ENCODE measurements at places on chromosomes 6 and 20.

GRCh38 chr20:44494681-44495080 lies 19.0 kb downstream of the TTPAL start:
- DNase-seq, result no peak

GRCh38 chr6:124008988-124009765 lies 205.5 kb downstream of the NKAIN2 start:
- DNase-seq, result no peak

DNA sequence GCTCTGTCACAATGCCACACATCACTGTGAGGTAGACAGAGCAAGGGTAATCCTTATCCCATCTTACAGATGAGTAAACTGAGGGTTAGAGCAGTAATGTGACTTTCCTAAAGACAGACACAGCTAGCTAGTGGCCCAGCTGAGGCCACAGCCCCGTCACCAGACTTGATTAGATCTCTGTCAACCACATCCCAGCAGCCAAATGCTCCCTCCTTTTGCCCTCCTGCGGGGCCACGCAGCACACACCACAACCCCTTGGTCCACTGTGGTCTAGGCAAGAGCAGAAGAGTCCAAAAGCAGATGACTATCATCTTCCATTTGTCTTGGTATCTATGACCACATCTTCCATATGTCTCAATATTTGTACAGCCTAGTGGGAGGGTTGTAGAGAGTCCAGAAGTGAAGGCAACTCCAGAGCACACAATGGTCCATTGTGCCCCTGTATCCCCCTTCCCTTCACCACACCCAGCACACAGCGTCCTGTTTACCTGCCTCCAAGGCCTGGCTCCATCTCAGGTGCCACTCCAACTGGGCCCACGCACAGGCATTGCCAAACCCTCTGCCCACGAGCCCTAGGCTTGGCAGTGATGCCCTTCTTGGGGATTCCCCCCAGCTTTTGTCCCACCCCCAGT lies 47.1 kb upstream of the FOXP4 start:
- no peak for DNase-seq

GRCh38 chr6:149045404-149045803 lies 272.1 kb upstream of the TAB2 start:
- no peak for DNase-seq

DNA sequence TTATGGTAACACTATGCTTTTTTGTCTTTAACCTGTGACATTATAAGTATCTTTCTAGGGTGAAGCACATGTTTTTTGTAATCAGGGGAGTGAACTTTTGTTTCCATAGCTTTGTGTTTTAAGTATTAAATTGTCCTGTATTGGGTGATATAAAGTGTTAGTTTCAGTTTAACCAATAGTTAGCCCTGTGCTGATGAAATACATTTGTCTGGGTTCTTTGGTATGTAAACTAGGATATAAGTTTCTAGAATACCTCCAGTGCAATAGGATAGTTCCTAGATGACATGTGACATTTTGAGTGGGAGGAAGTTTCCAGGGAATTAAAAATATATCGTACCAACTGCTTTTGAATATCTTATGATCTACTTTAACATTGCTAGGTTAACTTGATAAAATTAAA lies 611.0 kb upstream of the MARCKS start:
- DNase-seq, result no peak

GRCh38 chr6:45044510-45045252 lies 283.4 kb upstream of the RUNX2 start:
- no peak for DNase-seq

GRCh38 chr6:144190593-144190992 lies 40.3 kb downstream of the STX11 start:
- DNase-seq, result no peak

- no peak for DNase-seq
Measured at GRCh38 chr6:119002069-119002468, 67.1 kb upstream of the MCM9 start.

- no peak for DNase-seq
Measured at GRCh38 chr20:48797275-48797825, 30.4 kb downstream of the PREX1 start.

- no peak for DNase-seq
Measured at GRCh38 chr20:5735845-5736510, 14.2 kb upstream of the SHLD1 start.

DNA sequence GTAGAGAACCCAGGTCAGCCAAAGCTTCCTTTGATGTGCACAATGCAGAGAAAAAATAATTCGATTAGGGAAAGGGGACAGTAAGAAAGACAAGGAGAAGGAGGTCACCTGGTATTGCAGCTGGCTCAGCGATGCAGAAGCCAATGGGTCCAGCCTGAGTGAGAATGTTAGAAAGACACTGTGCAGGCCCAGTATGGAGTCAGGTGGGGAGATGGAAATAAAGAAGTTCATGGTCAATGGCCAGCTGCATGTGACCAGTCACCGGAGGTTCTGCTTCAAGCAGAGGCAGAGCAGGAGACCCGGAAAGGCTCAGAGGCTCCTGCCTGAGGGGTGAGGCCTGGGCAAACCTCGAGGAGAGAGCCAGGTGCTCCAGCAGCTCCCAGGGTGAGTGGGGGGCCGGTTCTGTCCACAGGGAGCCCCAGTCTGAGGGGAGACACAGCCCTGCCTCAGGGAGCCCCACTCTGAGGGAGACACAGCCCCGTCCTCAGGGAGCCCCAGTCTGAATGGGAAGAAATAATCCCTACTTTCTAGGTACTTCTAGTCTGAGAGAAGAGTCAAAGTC lies 51.3 kb downstream of the LRFN2 start:
- no peak for DNase-seq

DNA sequence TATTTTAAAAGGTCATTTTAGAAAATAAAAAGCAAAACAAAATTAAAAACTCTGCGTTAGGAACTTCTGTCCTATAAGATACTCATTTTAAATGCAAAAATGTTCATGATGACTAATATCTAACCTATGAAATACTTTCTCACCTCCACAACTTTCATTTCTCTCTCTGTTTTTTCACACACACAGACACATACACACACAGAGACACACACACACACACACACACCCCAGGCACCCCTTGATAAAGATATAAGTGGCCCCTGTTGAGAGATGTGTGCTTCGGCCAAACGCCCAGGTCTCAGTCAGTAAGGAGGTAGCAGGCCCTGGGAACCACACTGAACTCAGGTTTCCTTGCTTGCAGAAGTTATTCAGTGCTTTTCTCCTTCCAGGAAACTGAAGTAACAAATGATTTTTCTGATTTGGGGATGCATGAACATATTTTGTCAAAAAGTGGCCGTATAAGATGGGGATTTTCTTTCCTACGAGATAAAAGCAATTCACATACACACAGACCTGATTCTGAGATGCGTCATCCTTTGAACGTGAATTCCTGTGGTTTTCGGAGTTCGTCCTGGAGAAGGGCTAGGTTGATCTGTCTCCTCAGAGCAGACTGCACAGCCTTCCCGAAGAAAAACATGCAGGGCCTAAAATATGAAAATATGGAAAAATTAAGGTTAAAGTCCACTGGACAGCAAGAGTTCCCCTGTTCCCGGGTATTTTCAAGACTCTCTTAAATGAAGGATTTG lies 306.8 kb upstream of the FOXQ1 start:
- DNase-seq, result no peak

DNA sequence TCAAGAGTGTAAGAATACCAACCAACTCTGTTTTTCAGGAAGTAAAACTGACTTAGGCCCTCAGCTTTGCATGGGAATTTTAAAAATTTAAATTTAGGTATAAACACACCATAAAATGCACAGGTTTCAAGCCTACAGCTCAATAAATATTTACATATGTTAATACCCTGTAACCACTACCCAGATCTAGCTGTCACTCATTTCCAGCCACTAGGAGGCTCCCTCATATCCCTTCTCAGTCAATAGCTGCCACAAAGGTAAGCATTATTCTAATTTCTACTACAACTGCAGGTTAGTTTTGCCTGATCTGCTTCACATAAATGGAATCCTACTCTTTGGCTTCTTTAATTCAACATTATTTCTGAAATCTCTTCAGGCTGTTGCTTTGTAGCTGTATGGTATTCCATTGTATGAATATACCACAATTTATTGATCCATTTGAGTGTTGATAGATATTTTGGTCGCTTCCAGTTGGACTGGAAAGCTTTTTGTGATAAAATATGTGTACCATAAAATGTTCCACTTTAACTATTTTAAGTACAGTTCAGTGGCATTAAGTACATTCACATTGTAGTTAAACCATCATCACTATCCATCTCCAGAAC lies 32.5 kb upstream of the MEI4 start:
- no peak for DNase-seq

DNA sequence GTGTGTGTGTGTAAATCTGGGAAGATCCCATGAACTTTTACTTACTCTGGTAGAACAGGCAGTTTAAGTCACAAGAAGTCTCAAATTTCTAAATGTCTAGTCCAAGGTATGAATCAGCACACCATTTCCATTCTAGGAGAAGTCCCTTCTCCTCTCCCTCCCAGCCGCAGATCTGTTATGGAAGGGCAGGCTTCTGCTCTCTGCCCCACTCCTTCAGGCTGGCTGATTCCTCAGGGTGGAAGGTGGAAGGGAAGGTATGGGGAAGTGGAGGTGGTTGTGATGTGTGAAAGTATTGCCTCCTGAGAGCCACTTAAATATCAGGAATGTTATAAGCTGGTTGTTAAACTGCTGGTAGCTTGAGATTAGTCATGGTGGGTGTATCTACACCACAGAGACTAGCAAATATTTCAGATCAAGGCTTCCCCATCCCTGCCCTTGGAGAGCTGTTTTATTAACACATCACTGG lies 44.5 kb upstream of the LAMA4 start:
- no peak for DNase-seq

GRCh38 chr20:23225407-23226060 lies 125.1 kb upstream of the NXT1 start:
- DNase-seq, result no peak

GRCh38 chr20:63253438-63254231 lies 628 bp downstream of the NKAIN4 start:
- DNase-seq, result no peak

DNA sequence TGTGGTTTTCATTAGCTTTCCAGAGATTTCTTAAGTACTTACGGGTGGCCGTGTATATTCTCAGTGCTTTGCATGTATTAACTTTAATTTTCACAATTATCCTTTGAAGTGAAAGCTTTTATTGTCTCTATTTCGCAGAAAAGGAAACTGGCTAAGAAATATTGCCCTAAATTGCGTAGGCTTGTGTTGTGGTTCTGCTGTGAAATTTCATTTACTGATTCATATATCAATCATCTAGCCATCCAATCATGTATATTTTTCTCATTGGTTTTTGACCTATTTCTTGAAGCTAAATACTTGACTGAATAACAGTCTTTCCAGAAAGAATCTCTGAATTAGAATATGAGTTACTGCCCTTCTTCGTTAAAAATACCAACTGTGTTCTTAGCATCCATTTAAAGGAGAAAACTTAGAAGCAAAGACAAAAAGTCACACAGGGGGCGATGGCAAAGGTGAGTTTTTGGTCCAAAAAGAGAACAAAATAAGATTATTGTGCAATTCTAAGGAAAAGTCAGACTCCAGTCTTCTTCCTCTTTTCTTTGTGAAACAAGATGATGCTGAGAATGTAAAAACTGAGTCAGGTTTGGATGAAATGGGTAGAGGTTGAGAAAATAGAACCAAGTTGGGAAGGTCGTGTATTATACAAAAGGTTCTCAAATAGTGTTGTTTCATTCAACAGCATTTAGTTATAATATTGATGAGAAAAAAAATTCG lies 1.4 kb downstream of the CYB5R4 start:
- DNase-seq, result no peak

GRCh38 chr6:138957903-138958302 lies 30.1 kb downstream of the REPS1 start:
- no peak for DNase-seq

- no peak for DNase-seq
Measured at GRCh38 chr6:163291622-163292021, 122.9 kb upstream of the QKI start.

DNA sequence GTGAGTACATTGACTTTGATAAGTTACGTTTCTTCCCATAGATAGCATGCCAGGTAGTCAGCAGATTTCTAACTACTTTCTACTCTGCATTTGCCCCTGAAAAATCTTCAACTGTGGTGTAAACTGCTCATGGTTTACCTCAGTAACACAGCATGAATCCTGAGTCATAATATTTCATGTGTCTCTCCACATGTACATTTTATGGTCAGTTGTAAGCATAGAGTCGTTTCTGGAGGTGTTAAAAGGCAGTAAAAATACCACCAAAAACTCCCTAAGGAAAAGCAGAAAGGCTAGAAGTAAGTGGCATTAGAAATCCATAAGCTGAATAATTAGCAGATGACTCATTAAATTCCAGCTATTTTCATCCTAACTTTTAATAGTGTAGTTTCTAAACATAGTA lies 4.1 kb upstream of the GPR63 start:
- no peak for DNase-seq

- DNase-seq, result no peak
Measured at GRCh38 chr6:117542493-117542892, 59.8 kb downstream of the GOPC start.

DNA sequence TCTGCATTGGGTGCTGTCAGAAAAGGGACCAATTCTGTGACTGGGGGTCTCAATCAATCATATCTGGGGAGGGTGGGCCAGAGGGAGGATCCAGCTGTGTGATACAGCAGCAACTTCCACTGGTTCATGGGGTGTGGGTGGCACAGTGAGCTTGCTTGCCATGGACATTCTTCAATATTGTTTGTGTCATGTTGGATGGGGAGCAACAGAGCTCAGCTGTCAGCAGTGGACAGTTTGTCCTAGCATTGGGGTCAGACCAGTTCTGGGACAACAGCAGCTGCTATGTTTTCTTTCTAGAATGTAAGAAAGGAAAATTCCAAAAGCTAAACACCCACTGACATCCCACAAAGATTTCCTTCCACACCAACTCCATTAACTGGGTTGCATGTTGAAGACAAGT lies 221.9 kb upstream of the CDH4 start:
- no peak for DNase-seq

GRCh38 chr6:168024951-168025510 lies 27.6 kb downstream of the KIF25 start:
- DNase-seq, result no peak

- no peak for DNase-seq
Measured at GRCh38 chr6:23340271-23340670, 770.9 kb downstream of the HDGFL1 start.

DNA sequence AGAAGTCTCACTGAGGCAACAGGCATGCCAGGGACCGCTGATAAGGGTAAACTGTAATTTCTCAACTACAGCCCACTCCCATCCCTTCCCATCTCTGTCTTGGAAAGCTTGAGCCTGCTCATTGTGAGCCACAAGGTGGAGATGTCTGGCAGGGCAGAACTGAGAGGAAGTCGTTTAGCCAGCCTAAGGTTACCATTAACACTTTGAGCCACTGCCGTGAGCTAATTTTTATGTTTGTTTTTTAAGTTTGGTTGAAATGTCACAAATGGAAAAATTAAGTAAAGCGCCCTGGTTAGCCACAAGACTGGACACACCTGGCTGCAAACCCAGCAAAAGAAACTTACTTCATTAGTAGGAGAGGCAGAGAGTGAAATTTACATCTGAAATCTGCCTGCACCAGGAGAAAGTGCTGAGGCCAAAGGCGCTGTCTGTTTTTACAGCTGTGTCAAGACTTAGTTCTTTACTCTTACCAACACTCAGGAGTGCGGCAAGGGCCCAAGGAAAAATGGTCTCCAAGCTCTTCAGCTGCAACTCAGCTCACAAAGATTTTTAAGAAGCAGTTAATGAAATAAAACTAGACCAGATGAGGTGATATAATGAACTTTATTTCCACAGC lies 50.0 kb upstream of the FAM83C start:
- DNase-seq, result no peak

Measured in NCI-H1436 (cell line).